ENCODE measurements at places on chromosomes 2 and 18.

GRCh38 chr2:40093021-40093675 lies 314.1 kb upstream of the THUMPD2 start:
- DNase-seq: no peak

DNA sequence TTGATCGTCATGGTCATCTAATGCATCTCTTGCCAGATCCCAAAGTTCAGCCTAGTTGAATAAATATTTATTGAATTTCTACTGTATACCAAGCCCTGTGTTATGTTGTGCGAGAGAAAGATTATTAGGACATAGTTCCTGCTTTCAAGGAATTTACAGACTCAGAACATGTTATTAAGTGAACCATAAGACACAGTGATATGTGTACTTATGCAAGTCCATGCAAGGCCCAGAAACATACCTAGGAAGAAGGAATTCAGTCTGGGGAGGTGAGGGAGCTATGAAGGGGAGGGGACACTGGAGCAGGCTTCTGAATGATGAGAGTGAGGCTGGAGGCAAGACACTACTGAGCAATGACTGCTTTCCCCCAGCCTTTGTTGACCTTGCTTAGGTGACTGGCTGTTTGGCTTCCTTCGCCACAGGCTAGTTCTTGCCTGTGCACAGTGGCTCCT lies 81.4 kb downstream of the ACAA2 start:
- no peak for DNase-seq

DNA sequence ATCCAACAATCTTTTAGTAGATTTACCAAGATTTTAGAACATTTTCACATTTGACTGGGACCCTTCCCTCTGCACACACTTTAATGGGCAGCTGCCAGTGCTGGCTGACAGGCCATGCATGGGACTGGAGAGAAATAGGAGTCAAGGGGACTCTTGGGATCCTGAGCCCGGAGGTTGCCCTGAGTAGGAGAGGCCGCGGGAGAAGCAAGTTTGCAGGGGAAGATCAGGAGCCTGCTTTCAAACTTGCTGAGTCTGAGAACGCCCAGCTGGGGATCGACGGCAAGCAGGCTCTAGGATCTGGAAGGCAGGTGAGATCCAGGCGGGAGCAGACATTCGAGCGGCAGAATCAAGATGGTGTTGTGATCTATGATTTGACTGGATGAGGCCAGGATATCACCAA lies 186.1 kb downstream of the HDAC4 start:
- DNase-seq: no peak

GRCh38 chr2:73000808-73001570 lies 70.5 kb downstream of the SFXN5 start:
- no peak for DNase-seq

- DNase-seq: no peak
These were observed 1.7 kb downstream of the HOXD12 start for GRCh38 chr2:176101216-176101830.

DNA sequence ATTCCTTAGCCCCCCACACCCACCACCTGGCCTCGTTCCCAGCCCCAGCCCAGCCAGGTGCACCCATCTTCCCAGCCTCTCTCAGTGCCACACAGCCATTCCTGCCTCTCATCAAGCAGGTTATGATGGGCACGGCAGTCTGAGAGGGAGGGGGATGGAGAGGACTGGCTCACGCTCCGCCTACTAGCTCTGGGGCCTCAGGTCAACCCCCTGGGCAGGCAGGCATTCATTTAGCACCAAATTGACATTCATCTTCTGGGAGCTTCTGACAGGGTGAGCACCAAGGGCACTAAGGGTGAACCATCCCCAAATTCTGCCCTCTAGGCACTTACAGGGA lies 66.2 kb upstream of the FOSL2 start:
- DNase-seq: no peak

- DNase-seq: no peak
These were observed 16.4 kb upstream of the NFATC1 start for GRCh38 chr18:79379251-79379905.

DNA sequence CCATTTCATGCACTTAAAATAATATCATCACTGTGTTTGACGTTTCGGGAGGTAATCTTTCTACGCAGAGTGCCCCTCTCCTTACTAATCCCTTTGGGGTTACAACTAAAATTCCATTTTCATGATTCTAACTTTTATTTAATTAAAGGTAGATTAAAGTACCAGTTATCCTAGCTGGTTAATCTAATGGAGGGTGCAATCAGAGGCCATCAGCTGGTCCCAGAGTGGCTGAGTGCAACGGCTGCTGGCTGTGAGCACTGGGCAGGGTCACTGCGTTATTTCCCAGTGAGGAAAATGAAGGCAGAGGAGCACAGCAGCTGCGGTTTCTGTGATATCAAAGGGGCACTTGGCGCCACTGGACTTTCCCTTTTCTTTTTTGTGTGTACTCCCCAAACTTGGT lies 12.1 kb downstream of the SCYGR4 start:
- DNase-seq: no peak

DNA sequence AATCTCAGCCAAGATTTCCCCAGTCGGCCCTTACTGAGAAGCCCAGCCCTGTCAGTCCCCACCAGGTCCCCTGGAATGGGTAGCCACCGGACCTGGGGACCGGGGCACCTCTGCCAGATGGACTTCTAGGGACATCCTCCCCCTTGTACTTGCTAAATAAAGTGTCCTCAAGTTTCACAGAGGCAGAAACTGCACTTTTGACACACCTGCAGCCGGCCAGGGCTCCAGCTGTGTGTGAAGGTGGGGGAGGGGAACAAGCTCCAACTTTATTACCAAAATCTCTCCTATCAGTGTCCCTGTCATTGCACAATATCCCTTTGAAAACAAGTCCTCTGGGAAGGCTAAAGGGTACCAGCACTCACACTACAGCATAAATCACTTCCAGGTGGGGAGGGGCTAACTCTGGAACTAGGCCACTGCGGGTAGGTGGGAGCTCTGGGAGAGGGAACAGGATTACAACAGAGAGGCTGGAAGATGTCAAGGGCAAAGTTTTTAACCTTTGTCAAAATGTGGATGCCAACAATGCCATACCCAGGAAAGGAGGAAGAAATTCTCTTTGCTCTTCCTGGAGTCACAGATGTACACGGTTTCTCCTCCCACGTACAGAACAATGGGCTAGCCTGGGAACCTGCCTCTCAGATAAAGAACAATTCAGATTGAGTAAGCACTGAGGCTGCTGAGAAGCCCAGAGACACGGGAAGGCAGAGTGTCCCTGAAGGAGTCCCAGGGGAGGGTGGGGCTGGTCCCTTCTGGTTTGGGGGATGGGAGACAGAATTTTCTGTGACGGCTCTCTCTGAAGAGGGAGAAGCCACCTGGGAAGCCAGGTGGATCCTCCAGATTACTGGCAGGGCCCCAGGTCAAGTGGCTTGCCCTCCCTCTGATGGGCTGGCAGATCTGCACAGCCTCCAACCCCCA lies 11.0 kb downstream of the SDC1 start:
- no peak for DNase-seq

- no peak for DNase-seq
These were observed 84.9 kb downstream of the ACKR3 start for GRCh38 chr2:236654496-236654895.

DNA sequence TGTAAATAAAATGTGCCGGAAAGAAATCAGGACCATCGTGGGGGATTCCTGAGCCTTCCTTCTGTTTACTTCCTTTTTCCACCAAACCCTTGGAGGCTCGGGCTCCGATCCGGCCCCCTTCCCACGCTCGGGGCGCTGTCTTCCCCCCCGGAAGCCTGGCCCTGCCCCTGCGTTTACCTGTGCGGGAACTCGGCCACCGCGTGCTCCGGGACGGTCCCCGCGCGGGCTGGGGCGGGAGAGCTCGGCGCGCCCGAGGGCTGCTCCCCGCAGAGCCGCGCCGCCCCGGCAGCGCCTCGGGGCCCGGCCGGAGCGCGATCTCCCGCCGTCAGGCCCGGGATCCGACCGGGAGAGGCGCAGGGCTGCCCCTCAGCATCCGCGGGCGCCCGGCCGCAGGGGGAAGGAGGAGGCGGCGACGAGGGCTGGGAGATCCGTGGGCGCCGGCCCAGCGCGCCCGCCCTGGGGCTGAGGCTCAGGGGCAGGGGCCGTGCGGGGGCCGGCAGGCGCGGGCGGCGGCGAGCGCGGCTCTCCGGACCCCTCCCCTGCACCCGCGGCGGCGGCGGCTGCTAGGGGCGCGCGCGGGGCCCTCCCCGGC lies 435 bp downstream of the ADCY3 start:
- no peak for DNase-seq

DNA sequence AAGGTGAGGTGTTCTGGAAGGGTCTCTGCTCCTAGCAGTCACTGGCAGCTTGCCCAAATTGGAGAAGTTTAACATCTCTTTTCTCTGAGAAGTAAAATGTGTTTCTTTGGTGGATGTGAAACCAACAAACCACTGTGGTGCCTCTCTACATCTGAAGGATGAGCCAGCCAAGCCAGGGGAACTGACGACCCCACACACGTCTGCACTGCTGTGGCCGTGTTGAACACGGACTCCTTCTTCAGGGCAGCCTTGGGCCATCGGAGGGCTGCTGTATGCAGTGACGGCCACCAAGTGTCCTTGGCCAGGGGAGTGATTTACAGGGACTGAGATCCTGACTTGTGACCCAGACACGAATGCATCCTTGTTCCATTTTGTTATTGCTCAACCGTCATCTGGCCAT lies 207.8 kb downstream of the ACKR3 start:
- DNase-seq: no peak

- DNase-seq: no peak
These were observed 39.5 kb downstream of the SFXN5 start for GRCh38 chr2:73031725-73032701.

- DNase-seq: no peak
These were observed 246.3 kb downstream of the SOX11 start for GRCh38 chr2:5938566-5938896.

DNA sequence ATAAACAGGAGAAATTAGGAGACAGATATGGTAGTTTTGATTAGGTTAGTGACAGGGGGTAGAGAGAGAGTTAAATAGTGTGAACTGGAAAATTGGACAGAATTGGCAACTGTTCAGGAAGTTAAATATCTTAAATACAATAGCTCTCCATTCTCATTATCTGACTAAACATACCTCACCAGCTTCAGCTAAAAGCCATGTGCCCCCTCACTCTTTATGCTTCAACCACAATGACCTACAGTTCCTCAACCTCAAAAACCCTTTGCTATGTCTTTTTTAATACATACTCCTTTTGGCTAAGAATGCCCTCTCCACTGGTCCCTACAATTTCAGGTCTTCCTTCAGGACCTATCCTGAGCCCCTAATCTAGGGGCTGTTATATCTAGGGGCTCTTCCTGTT lies 740.2 kb upstream of the ZEB2 start:
- no peak for DNase-seq

- no peak for DNase-seq
These were observed 41.6 kb downstream of the MGAT5 start for GRCh38 chr2:134295441-134295840.

DNA sequence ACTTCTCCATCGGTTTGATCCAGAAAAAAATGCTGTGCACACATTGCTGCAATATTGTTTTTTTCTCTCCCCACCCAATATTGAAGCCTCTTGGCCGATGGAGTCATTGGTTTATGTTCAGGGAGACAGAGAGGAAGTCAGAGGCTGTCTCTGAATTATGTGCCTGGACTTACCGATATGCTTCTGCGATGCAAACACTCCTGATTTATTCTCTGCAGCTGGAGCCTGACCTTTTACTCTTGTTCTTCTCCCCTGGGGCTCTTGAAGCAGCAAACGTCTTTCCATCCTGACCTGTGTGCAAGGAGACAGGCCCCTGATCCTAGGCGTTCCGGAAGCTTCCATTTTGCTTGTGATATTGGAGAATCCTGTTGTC lies 99.6 kb downstream of the PTGR3 start:
- DNase-seq: no peak

DNA sequence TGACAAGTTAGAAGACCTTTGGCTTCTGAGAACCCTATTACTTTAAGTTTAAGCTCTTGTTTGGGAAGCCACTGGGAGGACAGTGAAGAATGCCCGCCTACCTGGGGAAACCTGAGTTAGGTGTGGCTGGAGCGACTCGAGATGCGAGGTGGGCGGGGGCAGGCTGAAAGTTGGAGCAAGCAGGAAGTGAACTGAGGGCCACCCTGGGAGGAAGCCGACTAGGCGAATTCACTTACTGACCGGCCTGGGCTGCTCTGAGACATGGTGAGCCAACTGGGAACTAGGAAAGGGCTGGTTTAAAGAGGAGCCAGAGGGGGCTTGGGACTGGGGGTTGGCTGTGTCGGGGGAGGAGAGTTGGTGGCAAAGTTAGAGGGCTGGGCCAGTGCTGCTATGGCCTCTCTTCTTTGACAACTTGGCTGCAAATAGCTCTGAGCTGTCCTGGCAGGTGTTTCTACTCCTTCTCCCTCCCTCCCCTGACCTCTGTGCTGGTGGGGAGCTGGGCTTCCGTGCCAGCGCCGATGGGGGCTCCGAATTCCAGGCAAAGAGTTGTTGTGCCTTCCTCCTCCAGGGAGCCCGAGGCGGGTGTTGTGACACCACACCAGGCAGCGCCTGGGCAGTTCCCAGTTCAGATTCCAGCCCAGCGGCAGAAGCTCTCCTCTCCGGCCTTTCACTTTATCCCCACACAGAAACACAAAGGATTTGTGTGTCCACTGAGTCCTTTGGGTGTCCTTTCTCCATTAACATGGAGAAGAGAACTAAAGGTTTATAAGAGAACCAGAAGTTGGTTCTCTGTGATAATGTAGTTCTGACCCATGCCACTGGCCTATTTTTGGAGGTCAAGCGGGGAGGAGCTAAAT lies at the start of gene VAMP8:
Gene VAMP8 (plus strand): TSS at position 201 of the 857 bp plus-strand sequence. CDS start 61 bp downstream, at position 262.
- no peak for DNase-seq

DNA sequence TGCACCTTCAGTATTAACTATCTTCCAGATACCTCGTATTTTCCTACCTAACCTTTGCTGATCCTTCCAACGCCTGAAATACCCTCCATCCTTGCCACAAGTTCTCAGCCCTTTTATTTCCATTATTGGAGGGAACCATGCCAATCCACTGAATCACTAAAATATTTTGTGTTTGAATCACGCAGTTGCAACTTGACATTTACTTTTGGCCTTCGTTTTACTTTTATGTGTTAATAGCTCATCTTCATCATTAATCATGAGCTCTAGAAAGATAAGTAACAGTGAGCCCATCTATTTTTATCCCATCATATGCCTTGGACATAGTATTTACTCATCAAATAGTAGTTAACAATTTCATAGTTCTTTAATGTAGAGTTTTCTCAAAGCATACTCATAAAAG lies 463.2 kb downstream of the THSD7B start:
- DNase-seq: no peak

DNA sequence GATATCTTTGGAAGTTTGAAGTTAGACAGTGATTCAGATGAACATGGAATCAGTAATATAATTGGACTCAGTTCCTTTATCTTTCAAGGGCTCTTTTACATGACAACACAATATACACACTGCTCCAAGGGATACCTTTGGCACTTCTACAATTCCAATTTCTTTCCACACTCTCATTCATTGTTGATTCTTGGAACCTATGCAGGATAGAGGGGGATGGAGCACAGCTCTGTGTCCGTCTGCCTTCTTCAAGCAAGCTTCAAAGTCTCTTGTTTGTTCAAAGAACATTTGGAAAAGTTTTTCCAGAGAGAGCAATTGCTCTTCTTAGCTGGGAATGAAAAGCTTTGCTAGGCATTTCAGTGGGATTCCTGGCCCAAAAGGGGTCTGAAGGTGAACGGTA lies 276.2 kb upstream of the ZEB2 start:
- no peak for DNase-seq

DNA sequence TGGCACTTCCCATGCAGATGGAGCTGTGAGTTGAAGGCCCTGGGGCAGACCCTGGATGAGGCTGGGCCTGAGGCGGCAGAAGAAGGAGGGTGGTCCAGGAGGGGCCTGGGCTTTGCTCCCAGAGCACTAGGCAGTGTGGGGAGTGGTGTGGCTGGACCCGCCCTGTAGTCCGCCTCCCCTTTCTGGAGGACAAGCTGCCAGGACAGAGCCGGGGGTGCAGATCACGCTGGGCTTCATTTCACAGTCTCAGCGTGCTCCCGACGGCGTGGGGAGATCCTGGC lies 49.8 kb downstream of the PTGR3 start:
- no peak for DNase-seq
